ENCODE measurements at places on chromosomes 12 and 14. TPM values are rescaled to one million over a fixed set of nuclear protein-coding genes. Genes with fewer than 3 reads are reported as not detected.

GRCh38 chr14:105860615-105861580 is 334.5 kb downstream of the TMEM121 start:
- DNase-seq = no peak

GRCh38 chr14:61502459-61503093 is 181.2 kb downstream of the PRKCH start:
- DNase-seq = no peak

DNA sequence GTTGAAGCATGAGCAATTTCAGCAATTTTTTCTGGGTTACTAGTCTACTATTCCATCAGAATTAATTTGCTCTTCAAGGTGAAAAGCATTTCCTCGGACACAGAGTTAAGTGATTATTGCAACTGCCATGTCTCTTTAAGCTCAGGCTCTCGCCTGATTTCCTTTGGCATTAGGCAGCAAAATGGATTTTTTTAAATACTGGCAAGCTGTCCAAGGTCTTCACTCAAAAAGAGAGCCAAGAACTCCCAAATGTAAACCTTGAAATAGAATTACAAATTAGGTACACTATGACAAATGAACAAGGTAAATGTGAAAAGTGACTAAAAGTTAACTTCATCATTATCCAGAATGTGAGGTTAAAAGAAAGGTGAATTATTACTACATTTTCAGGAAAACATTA is 111.9 kb downstream of the GARIN6 start:
- DNase-seq = no peak

DNA sequence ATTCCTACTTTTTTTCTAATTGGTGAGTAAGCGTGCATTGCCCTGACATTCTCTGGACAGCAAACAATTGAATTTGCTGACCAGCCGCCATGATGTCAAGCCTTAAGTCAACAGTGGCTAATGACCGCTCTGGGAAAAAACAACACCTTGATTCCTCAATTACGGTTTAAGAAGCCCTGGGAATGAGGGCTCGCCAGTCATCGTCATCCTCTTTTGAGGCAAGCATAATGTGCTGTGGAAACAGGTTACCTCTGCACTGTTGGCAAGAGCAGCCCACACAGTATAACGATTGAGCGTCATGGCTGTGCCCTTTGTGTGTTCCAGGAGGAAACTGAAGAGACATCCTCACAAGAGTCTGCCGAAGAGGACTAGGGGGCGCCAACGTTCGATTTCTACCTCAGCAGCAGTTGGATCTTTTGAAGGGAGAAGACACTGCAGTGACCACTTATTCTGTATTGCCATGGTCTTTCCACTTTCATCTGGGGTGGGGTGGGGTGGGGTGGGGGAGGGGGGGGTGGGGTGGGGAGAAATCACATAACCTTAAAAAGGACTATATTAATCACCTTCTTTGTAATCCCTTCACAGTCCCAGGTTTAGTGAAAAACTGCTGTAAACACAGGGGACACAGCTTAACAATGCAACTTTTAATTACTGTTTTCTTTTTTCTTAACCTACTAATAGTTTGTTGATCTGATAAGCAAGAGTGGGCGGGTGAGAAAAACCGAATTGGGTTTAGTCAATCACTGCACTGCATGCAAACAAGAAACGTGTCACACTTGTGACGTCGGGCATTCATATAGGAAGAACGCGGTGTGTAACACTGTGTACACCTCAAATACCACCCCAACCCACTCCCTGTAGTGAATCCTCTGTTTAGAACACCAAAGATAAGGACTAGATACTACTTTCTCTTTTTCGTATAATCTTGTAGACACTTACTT is 138.9 kb downstream of the HMGA2 start:
- DNase-seq = peak; percentile 41

DNA sequence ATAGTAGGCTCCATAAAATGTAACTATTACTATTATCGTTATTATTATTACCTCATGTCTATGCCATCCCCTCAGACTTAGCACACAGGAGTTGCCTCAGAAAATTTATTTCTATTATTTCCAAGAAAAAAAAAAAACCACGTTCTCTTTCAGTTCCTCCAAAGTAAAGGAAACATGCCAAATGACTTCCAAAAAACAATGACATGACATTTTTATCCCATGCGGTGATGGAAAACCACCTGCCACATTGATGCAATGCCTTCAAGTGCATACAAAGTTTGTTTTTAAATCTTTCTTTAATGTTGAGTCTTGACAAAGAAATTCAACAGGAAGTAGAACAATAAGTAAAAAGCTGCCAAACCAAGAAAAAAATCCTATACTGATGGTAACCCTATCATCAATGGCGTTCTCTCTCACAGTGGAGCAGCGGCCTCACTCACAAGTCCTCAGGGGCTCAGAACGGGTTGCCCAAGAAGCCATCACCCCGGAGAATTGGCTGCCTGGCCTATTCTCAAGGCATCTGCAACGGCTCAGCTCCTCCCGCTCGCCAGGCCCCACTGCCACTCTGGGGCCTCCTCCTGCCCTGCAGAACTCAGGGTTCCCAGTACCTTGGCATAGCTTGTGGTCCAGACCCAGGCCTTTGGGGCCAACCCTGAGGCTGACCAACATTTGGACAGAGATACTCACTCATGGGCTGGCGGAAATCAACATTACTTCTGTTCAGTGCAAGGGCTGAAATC is 51.9 kb downstream of the SERPINA3 start:
- DNase-seq = no peak

DNA sequence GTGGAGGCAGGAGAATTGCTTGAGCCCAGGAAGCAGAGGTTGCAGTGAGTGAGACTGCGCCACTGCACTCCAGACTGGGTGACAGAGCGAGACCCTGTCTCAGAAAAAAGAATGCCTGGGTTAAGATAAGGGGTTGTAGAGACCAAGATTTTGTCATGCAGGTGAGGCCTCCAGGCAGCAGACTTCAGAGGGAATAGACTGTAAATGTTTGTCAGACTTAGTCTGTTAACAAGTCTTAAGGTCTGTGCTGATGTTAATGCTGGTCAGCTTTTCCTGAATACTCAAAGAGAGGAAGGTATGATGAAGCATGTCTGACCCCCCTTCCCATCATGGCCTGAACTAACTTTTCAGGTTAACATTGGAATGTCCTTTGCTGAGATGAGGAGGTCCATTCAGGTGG is 83.0 kb upstream of the FUT8 start:
- no peak for DNase-seq

GRCh38 chr12:19778797-19779196 is 339.5 kb downstream of the AEBP2 start:
- DNase-seq = no peak

Gene SLC38A4
- 2.8 TPM for total RNA-seq

GRCh38 chr14:59564366-59564765 is 12.2 kb downstream of the CCDC175 start:
- DNase-seq = peak; percentile 23

GRCh38 chr14:22836301-22837113 is at the start of gene MMP14:
MMP14 (plus strand) TSS chr14:22836585; CDS start chr14:22836818, 233 bp downstream.
- DNase-seq = peak; percentile 84

GRCh38 chr14:93888995-93889394 is 38.1 kb upstream of the FAM181A start:
- DNase-seq = no peak

- no peak for DNase-seq
These were observed 105.8 kb downstream of the SAMD4A start for GRCh38 chr14:54672688-54673087.

Gene TPCN1
- 85.6 TPM for total RNA-seq

DNA sequence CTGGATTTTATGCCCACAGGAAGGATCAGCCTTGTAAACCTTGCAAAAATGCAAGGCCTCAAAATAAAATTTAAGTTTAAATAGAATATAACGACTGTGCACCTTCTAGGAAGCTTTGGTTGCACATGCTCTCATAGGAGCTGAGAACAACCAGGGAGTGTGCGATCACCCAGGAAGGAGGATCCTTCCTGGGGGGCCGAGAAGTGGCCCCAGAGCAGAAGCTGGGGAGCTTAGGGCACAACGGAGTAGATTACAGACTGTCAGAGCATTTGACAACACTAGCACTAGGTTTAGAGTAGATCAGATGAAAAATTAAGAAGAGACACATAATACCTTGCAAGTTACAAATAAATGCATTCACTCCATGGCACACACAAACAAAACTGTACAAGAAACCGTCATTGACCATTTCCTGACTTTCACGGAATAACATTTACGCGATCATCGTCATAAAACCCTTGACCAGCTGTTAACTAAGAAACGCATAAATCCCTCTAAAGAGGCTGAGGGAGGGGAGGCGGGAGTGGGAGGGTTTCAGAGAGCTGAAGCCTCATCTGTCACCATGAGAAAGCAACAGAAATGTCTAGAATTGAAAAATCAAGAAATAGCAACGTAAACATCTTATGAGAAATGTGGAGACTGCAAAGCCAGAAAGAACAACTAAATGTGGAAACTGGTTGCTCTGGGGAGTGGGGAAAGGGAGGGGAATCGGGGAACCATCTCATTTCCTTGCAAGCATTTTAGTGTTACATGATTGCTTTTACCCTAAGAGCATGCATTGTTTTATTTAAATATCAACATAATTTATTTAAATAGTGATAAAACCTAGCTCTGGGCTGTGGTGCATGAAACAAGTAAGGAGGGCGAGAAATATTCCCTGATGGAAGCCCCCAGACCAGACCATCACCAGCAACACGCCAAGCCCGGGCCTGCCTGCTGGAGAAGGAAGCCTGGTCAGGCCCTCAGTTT is 13.1 kb upstream of the CCDC85C start:
- no peak for DNase-seq

- no peak for DNase-seq
These were observed 9.8 kb upstream of the RARG start for GRCh38 chr12:53241623-53242412.

- no peak for DNase-seq
These were observed 89.1 kb downstream of the LRRK2 start for GRCh38 chr12:40313928-40314327.

DNA sequence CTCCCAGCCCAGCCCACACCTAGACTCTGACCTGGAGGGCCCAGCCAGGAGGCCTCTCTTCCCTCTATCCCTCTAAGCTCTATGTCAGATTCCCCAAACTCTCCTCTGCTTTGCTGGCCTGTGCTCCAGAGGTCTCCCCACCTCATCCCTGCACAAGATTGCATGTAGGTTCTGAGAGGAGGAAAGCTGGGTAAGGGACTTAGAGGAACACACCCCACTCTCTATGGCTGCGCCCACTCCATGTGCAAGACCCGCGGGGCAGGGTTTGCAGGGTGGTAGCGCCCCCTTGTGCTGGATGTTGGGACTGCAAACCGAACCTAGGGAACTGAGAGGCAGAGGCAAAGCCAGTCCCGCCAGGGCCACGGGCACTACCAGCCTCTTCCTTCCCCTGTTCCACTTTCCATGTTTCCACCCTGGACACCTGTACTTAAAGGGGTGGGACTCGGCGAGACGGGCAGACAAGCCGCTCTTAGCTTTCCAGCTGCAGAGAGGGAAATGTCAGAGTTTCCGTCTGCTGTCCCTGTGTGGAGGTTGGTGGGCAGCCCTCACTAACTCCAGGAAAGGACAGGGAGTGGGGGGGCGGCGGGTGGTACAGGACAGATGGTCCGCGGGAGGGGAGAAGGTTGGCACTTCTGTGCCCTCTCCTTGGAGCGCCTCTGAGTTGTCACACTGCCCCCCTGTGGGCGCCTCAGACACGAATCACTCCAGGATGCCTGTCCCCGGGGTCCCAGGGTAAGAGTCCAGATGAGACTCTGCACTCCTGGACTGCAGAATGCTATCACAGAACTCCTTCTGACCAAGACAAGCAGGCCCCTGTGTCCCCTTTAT is 16.8 kb downstream of the MMP14 start:
- peak; percentile 97 for DNase-seq

DNA sequence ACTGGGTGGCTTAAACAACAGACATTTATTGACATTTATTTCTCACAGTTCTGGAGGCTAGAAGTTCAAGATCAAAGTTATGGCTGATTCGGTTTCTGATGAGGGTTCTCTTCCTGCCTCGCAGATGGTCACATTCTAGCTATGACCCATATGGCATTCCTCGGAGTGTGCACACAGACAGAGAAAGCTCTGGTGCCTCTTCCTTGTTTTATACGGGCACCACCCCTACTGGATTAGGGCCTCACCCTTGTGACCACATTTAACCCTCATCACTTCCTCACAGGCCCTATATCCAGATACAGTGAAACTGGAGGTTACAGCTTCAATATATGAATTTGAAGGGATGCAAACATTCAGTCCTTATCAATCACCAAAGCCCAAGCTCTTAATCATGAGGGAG is 77.0 kb upstream of the OVCH1 start:
- no peak for DNase-seq

DNA sequence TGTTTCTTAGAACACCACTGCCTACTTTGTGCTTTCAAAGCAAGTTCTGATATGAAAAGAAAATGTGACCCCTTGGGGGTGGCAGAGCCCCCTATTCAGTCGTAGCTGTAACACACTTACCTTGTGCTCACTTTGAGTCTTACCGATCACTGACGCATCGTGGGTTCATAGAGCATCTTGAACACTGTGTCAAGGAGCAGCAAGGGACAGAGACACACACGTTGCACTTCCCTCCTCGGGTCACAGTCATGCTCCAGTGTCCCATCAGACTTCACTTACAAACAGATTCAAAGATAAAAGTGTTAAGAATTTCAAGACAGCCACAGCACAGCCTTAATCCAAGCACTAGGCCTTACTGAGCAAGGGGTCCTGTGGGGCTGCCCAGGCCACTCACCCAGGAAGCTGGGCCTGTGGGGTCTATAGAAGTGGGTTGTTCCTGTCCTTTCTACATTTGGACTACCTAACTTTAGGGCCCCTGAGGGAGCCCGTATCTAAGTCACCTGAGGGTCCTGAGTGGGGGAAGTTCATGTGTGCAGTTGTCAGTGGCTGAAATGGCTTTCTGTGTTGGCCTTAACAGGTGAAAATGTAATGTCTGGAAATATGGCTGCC is 75.4 kb upstream of the BDKRB2 start:
- peak; percentile 9 for DNase-seq

Gene CLEC2B
- 1.7 TPM for total RNA-seq

DNA sequence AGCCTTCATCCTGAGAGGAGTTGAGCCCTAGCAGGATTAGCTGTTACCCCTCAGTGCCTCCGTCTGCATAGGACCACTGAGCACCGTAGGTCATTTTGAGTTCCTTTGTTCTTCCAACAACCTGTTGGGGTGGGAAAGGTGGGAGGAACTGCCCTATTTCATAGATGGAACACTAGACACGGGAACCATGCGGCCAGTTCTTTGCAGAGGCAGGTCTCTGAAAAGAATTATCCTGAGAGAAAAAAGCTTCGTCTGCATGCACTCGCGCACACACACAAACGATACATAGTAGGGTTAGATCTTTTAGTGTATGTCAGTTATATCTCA is 28.5 kb downstream of the TRAFD1 start:
- DNase-seq = no peak

DNA sequence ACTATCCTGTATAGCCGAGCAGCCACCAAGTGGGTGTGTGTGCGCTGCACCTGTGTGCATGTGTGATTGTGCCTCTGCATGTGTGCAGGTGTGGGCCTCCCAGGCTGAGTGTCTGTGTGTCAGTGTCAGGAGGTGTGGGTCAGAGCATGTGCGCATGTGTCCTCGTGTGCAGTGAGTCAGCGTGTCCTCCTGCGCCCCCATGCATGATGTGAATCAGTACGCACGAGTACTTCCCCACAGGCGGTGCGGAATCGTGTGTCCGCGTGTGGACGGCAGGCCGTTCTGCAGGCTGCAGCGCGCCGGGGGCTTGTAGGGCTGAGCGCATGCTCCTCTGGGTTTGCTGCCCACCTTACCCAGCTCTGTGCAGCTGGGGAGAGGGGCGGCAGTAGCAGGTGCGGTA is 34.2 kb downstream of the DTX1 start:
- DNase-seq = no peak

- no peak for DNase-seq
These were observed 503.0 kb downstream of the NPAS3 start for GRCh38 chr14:33441633-33442032.

All from colonic mucosa (tissue), 4 donors.